NCI-H1436 treated with DMSO at 0.1 percent for 48 hours (cell line): ENCODE measurements at places on chromosomes 6 and 20.

GRCh38 chr6:38163186-38164130 lies 343.9 kb downstream of the ZFAND3 start:
- no peak for DNase-seq

- no peak for DNase-seq
Observed at GRCh38 chr20:7146552-7147219, 379.2 kb downstream of the BMP2 start.

- DNase-seq = no peak
Observed at GRCh38 chr6:47245745-47246371, 63.8 kb downstream of the TNFRSF21 start.

DNA sequence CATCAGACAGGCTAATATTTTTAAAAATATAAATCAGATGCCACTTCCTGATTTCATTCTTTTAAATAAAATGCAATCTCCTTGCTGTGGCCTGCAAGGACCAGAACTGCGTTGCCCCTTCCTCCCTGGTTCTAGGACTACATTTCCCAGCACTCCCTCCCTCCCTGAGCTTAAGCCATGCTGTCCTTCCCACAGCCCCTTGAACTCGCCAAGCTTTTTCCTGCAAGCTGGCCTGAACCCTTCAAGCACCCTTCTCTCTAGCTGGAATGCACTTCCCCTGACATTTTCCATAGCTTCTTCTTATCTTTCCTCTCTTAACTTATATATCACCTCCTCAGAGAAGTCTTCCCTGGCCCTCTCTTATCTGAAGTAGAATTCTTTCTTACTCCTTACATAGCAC lies 6.1 kb upstream of the DOK5 start:
- DNase-seq = no peak

GRCh38 chr20:49186535-49187329 lies 1.4 kb downstream of the STAU1 start:
- DNase-seq = no peak

- no peak for DNase-seq
Observed at GRCh38 chr6:142935553-142936517, 9.1 kb downstream of the HIVEP2 start.

DNA sequence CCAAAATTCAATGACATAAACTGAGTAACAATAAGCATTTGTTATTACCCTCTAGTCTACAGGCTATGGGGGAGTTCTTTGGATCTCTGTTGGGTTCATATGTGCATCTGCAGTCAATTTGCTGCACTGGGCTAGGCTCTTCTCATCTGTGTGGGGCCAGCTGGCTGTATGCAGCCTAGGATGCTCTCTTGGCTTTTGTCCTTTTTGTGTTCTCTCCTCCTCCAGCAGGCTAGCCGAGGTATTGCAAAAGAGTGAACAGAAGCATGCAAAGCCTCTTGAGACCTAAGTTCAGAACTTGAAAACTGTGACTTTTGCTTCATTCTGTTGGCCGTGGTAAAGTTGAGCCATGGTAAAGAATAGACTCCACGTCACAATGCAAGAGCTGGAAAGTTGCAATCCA lies 62.8 kb upstream of the FOXO3 start:
- DNase-seq = no peak

DNA sequence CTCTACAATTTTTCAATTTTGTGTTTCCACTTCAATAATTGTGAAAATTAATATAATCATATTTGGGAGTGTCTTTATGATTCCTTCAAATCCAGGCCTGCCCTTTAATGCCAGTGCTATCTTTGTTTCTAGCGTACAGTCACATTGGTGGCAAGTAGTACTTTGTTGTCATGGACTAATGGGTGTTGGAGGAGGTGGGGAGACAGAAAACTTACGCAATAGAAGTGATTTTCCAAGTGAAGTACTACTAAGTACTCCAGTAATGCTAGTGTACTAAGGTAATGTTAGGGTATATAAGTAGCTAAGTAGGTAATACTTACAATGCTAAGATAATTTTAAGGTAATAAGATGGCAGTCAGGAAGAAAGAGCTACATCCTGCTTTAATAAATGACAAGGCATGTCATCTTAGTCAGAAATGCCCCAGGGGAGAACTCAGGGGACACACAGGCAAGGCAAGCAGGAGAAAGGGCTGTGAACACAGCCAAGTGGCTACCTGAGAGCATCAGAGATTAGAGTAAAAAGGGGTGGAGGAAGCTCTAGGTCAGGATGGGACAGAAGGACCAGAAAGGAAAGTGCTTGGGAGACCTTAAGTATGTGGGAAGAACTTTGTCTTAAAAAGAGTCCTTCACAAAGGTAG lies 217.2 kb upstream of the PRDM1 start:
- no peak for DNase-seq

DNA sequence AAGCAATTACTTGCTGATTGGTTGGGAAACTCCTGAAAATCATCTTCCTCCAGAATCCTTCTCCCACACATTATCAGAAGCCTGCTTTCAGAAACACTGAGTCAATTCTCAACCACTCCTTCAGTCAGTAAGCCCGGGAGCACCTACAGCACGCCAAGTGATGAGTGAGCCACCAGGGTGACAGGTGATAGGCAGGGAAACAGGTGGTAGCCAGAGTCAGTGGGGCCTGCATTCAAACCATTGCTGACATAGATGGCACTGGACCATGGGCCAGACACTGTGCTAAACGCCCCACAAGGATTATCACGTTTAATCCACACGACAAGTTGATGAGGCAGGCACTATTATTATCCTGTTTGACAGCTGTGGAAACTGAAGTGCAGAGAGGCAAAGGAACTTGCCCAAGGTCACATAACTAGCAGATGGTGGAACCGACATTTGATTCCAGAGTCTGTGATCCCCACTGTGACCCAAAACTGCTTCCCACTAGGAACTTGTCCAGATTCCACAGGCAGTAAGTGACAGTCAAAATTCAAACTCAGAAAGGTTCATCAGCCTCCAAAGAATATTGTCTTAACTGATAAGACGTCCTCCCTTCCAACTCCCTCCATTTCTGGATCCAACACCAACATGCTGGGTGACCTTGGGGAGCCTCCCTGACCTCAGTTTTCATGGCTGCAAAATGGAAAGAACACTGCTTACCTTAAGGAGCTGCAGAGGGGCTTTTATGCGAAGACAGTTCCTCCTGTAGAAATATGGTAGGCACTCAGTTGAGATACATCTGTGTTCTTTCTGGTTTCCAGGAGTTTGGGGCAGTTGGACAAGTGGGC lies 23.9 kb upstream of the TOP1 start:
- DNase-seq = no peak

DNA sequence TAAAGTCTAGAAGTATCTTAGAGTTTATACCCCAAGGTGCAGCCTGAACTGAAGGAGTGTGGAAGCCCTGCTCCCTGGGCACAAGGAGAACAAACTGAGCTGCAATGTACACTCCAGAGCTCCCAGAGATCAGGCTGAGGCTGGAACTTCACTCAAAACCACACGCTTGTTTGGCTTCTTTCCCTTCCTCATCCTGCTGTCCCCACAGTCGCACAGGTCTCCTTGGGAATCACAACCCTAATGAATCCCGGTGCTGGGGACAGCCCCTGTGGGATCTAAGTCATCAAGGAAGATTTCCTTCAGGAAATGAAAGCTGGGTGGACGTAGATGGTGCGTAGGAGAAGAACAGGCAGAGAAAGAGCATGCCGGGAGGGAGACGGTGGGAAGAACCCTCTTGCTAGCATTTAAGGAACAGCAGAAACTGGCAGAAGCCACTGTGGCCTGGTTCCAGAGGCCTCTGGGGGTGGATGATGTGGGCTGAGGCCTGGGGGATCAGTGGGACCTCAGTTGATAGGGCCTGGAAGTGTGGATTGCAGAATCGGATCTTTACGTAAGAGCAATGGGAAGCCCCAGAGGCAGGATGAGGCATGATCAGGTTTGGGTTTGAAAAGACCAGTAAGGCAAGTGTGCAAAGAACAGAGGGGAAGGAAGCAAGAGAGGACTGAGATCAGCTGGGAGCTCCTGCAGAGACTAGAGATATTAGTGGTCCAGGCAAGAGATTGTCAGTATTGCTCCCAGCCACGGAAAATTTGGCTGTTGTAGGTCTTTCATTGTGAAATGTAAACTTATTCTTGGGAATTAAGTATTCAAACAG lies 21.4 kb downstream of the CYP24A1 start:
- DNase-seq = no peak

- DNase-seq = no peak
Observed at GRCh38 chr6:4178737-4179333, 43.5 kb upstream of the ECI2 start.

DNA sequence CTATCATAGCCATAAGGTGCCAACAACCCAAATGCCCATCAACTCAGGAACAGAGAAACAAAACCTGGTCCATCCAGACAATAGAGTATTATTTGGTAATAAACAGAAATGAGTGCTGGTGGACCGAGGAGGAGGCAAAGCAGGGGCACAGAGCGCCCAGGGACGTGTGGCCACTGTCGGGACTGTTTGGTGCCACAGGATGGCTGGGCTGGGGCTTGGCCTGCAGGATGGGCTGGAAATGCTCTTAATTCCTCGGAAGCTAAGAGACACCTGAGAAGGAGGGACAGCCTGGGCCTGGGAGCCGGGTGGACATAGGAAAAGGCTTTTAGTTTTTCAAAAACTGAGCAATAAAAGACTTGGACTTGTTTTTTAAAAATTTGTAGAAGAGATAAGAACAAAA lies 216.4 kb downstream of the DLL1 start:
- no peak for DNase-seq

GRCh38 chr20:23654717-23655116 lies 17.0 kb upstream of the CST3 start:
- DNase-seq = no peak

- DNase-seq = no peak
Observed at GRCh38 chr20:17732907-17733521, 33.2 kb downstream of the BANF2 start.
